Activated B cell treated with CpG ODN at 0.5 μM for 24 hours (primary cell): ENCODE measurements at places on chromosomes 2 and 18.

DNA sequence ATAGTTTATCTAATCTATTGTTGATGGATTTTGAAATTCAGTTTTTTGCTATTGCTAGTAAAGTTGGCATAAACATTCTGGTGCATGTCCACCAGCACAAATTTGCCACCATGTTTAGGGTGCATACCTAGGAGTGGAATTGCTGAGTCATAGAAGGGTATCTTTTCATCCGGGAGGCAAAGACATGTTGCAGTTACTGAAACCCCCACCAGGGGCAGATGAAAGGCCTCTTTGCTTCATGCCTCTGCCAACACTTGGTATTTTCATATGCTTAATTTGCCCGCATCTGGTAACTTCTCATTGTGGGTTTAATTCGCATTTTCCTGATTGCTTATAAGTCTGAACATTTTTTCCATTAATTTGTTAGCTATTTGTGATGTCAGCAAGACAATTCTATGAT, 8.2 kb downstream of the DCC start:
- DNase-seq, result no peak

DNA sequence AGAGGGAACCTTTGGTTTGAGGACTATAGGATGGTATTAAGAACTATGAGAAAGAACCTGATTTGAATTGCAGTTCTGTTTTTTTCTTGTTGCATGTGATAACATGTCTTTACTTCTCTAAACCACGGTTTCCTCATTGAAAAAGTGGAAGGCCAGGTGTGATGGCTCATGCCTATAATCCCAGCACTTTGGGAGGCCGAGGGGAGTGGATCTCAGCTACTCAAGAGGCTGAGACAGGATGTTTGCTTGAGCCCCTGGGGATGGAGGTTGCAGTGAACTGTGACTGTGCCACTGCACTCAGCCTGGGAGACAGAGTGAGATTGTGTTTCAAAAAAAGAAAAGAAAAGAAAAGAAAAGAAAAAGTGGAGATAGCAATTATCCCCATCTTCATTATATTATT, 32.3 kb downstream of the SCN9A start:
- no peak for DNase-seq

- no peak for DNase-seq
Observed at GRCh38 chr2:201858281-201859184, 52.2 kb downstream of the CDK15 start.

DNA sequence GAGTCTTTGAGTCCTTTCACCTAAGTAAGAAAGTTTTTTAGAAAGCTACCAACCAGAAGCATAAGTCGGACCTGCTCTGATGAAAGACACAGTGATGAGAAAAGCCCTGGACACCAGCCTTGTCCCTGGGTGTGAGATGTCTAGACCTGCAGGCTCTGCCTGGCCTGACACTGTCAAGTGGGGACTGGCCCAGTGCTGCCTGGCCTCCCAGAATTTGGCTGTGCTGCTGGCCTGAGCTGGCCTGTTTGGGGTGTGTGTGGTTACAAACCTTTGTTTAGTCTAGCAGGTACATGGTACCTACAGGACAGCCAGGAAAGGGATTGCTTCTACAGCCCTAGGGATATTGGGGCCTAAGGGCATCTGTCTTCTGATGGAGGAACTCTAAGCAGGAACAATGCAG, 48.3 kb downstream of the ASB1 start:
- no peak for DNase-seq

GRCh38 chr2:192696857-192697256, 502.1 kb upstream of the TMEFF2 start:
- DNase-seq, result no peak

DNA sequence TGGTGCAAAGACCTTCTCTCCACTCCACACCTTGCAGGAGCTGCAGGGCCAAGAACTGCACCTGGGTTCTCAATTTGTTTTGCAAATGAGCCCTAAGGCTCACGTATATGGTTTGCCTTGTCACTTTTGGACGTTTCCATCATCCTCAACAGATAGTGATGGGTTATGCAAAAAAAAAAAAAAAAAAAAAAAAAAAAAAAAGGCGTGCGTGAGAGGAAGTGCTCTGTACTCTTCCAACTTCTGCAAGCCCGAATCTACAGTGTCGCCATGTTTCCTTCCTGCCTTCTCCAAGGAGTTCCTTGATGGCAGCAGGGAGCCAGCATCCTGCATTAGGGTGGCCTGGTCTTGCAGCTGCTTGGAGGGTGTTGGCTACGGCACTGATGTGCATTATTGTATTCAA, 4.0 kb upstream of the INHBB start:
- DNase-seq, result no peak

DNA sequence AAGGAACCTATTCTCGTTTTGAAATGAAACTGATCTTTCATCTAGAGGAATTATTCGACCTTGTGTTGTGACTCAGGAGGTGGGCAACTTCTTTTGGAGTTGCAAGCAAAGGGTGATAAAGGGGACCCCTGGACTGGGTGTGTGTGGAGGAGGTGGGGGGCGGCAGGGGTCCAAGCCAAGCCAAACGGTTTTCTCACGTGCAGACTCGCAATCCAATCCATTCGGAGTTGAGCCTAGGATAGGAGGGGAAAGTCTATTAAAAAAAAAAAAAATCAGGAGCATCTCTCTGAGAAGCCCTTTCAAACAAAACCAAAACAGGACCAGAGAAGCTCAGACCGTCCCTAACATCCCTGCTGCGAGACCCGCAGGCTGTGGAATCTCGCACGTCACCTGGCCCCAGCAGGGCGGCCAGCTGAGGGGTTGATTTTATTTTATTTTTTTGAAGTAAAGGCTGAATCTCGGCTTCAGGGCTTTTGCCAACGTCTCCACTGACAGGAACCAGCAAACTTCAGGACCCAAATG, 3.7 kb upstream of the ZEB2 start:
- no peak for DNase-seq

GRCh38 chr2:197926673-197927072, 122.3 kb downstream of the PLCL1 start:
- no peak for DNase-seq

DNA sequence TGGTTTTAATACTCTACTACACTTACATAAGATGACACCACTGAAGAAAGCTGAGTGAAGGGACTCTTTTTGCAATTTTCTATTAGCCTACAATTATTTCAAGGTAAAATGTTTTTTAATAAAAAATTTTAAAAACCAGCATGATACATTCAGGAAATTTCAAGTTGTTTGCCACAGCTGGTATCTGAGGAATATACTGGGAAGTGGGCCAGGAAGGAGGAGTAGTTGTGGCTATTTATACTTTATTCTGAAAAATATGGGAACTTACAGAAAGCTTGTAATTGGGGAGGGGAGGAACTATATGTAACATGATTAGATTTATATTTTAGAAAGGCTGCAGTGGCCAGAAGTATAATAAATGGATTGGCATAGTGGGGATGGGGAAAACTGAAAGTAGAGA, 40.8 kb downstream of the WDR35 start:
- DNase-seq, result no peak

GRCh38 chr2:59223742-59224141, 982.6 kb upstream of the FANCL start:
- no peak for DNase-seq

GRCh38 chr18:27627927-27628326, 442.8 kb upstream of the CHST9 start:
- DNase-seq, result no peak

DNA sequence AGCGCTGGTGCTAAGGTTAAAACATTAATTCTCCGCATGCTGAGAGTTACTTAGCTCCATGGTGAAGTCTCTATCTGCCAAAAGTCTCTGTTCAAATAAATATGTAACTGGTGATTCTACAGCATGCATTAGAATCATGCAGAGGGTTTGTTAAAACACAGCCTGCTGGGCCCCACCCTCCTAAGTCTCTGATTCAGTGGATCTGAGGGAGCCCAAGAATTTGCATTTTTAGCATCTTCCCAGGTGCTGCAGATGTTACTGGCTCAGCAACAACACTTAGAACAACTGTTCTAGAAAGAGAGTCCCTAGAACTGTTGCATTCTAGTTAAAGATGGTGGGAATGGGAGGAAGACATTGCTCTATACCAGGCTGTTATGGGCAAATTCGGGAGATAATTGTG, 73.4 kb downstream of the DPP10 start:
- no peak for DNase-seq

DNA sequence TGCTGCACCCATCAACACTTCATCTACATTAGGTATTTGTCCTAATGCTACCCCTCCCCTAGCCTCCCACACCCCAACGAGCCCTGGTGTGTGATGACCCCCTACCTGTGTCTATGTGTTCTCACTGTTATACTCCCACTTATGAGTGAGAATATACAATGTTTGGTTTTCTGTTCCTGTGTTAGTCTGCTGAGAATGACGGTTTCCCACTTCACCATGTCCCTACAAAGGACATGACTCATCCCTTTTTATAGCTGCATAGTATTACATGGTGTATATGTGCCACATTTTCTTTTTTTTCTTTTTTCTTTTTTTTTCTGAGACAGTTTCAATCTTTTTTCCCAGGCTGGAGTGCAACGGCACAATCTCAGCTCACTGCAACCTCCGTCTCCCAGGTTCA, 284.1 kb upstream of the CYP26B1 start:
- no peak for DNase-seq

- no peak for DNase-seq
Observed at GRCh38 chr18:32366586-32367538, 103.8 kb downstream of the GAREM1 start.

- DNase-seq, result no peak
Observed at GRCh38 chr2:263022-263738, 652 bp downstream of the SH3YL1 start.

DNA sequence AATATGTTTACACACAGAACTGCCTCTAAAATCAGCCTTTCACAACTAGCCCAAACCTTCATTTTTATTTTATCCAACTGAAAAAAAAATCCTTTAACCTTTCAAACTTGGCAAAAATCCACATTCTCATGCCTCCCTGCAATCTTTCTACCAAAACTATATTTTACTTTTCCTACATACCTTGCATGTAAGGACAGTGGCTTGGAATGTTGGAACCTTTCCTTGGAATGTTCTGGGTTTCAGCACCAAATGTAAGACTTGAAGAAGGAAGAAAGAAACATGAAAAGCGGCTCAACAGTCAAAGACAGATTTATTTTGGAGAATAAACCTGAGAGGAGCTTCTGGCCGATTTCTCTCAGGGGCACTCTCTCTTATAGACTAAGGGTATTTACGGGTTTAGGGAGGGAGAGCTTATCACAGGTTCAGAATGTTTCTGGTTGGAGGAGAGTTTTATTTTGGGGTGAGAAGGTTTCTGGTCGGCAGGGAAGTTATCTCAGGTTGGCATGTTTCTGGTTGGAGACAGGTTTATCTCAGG, 79.7 kb downstream of the RRM2 start:
- DNase-seq, result no peak

- no peak for DNase-seq
Observed at GRCh38 chr2:190023860-190024259, 38.7 kb downstream of the MSTN start.

GRCh38 chr2:29228947-29229346, 113.7 kb downstream of the CLIP4 start:
- no peak for DNase-seq

- no peak for DNase-seq
Observed at GRCh38 chr2:167404627-167405284, 516.5 kb downstream of the XIRP2 start.

GRCh38 chr2:42036413-42036812, 11.4 kb upstream of the PKDCC start:
- no peak for DNase-seq

GRCh38 chr2:15492773-15493325, 68.3 kb downstream of the NBAS start:
- DNase-seq, result no peak

DNA sequence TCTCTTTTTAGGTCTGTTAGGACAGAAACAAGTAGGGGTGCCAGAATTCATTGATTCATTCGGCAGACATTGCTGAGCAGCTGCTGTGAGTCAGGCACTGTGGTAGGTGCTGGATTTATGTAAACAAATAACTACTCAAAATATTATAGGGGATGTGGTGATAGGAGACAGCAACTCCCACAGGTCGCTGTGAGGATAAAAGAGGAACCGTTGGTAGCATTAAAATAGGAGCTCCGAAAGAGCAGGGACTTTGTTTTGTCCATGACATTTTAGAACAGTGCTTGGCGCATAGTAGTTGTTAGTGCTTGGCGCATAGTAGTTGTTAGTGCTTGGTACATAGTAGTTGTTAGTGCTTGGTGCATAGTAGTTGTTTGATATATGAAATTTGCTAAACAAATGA, 29.2 kb downstream of the ATP6V1C2 start:
- no peak for DNase-seq

GRCh38 chr2:134362740-134363139, 108.9 kb downstream of the MGAT5 start:
- no peak for DNase-seq

- DNase-seq, result no peak
Observed at GRCh38 chr2:30282721-30283120, 51.4 kb downstream of the LBH start.

- DNase-seq, result no peak
Observed at GRCh38 chr2:15752552-15753232, 161.0 kb downstream of the DDX1 start.

- peak; percentile 82 for DNase-seq
Observed at GRCh38 chr2:47767880-47768609, 14.9 kb upstream of the MSH6 start.

GRCh38 chr18:77099485-77100370, 32.9 kb downstream of the MBP start:
- no peak for DNase-seq

GRCh38 chr2:156695020-156695419, 258.8 kb downstream of the GPD2 start:
- no peak for DNase-seq

GRCh38 chr18:47996091-47996541, 65.7 kb upstream of the SMAD2 start:
- no peak for DNase-seq

- no peak for DNase-seq
Observed at GRCh38 chr18:46099463-46099862, 1.4 kb upstream of the ATP5F1A start.

GRCh38 chr2:50374711-50375110, 657.2 kb downstream of the NRXN1 start:
- no peak for DNase-seq

- DNase-seq, result no peak
Observed at GRCh38 chr18:79169958-79170555, 100.9 kb downstream of the ATP9B start.

GRCh38 chr2:183093857-183094657, 15.5 kb downstream of the DUSP19 start:
- DNase-seq, result no peak

DNA sequence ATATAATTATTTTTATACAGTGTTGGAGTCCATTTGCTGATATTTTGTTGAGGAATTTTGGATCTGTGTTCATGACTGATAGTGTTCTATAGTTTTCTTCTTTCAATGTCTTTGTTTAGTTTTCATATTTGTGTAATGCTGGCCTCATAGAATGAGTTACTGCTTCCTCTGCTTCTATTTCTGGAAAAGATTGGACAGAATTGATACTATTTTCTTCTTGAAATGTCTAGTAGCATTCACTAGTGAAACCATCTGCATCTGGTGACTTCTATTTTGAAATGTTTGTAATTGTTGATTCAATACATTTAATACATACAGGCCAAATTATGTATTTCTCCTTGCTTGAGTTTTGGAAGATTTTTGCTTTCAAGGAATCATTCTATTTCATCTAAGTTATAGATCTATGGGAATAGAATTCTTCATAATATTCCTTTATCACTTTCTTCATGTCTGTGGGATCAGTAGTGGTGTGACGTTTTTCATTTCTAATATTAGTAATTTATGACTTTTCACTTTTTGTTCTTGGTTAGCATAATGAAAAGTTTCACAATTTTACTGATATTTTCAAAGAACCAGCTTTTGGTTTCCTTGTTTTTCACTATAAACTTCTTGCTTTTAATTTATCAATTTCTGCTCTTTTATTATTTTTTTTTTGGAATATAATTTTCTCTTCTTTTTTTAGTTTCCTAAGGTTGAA, 509.9 kb upstream of the VRK2 start:
- no peak for DNase-seq
